ENCODE measurements at places on chromosomes 1 and 21. TPM values are rescaled to one million over a fixed set of nuclear protein-coding genes. Genes with fewer than 3 reads are reported as not detected.

- DNase-seq = no peak
Observed at GRCh38 chr1:29708381-29708780, 472.1 kb downstream of the PTPRU start.

Gene RNU1-1
- total RNA-seq = 1,626 TPM

GRCh38 chr1:184462155-184462554 is 75.3 kb downstream of the C1orf21 start:
- no peak for DNase-seq

GRCh38 chr21:42547001-42547905 is 33.6 kb downstream of the SLC37A1 start:
- no peak for DNase-seq

Gene FCRL6
- 0.49 TPM for total RNA-seq

GRCh38 chr21:45098867-45099266 is 24.5 kb downstream of the ADARB1 start:
- DNase-seq = no peak

- DNase-seq = no peak
Observed at GRCh38 chr1:240705579-240705978, 93.6 kb upstream of the GREM2 start.

- DNase-seq = no peak
Observed at GRCh38 chr1:246281195-246281594, 225.9 kb downstream of the SMYD3 start.

DNA sequence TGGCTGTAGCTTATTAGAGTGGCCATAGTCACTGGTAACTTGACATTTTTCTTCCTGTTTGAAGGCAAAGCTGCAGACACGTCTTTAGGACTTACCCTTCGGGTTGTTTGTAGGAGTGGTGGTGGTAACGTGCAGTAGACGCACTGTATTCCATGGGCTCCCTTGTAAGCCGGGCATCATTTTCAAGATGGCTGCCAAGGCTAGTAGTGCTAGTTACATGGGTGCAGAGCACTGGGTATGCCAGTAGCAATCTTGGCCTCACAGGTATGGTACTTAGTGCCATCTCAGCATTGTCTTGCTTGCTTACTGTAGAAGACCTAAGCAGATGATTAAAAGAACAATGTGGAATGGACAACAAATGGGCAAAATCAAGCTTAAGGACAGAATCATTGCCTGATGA is 1.9 kb downstream of the YBX1 start:
- no peak for DNase-seq

GRCh38 chr1:160624464-160624863 is 22.4 kb downstream of the SLAMF1 start:
- DNase-seq = no peak

GRCh38 chr1:45187725-45188124 is 18.7 kb downstream of the ZSWIM5 start:
- DNase-seq = no peak

DNA sequence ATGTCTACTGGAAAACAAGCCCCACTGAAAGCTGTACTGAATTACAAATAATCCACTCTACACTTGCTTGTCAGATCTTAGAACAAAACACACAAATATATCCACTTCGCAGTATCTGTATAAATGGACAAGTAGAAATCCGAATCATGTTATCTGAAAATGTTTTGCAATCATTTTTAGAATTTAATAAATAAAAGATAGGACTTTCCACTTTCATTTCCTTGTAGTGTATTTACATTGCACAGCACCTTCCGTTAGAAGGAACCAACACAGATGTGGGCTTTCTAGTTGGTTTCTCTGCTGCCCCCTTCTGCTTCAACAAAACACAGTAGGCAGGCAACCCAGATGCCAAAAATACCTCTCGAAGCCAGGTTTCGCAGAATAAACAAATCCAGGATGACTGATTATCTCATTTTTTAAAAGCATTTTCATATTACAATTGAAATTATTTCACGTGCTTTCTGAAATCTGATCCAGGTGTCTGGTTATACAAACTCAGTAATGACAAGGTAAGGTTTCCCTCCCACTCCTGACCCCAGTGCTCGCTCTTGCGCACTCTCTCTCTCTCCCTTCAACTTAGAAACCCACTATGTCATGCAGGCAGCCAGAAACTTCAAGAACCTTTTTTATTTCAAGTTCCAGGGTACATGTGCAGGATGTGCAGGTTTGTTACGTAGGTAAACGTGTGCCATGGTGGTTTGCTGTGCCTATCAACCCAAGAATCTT is 389.9 kb downstream of the SMYD3 start:
- DNase-seq = peak; percentile 45

- DNase-seq = peak; percentile 56
Observed at GRCh38 chr1:98053471-98054366, 132.9 kb upstream of the DPYD start.

Gene CYP4A22
- 0.23 TPM for total RNA-seq

GRCh38 chr1:219215477-219215876 is 41.8 kb downstream of the LYPLAL1 start:
- DNase-seq = no peak

Gene JAM2
- total RNA-seq = 17.4 TPM

- no peak for DNase-seq
Observed at GRCh38 chr1:156667610-156667967, 9.6 kb downstream of the NES start.

DNA sequence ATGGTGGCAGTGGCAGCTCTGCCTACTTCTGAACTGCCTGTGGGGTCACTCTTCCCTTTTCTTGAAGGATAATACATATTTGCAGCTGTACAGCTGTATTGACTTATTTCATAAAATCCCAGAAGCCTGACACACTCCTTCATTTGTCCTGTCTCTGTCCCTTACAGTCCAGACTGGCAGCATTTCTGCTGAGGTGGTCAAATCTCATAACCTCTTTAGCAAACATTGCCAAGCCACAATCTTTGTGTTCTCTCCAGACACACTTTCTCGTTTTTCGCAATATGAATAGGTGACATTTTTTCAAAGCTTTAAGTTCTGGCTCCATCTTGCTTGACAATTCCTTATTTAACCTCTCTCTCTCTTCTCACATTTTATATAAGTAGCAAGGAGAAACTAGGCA is 15.2 kb downstream of the LY9 start:
- no peak for DNase-seq

GRCh38 chr1:7454052-7454815 is 316.9 kb upstream of the VAMP3 start:
- no peak for DNase-seq

DNA sequence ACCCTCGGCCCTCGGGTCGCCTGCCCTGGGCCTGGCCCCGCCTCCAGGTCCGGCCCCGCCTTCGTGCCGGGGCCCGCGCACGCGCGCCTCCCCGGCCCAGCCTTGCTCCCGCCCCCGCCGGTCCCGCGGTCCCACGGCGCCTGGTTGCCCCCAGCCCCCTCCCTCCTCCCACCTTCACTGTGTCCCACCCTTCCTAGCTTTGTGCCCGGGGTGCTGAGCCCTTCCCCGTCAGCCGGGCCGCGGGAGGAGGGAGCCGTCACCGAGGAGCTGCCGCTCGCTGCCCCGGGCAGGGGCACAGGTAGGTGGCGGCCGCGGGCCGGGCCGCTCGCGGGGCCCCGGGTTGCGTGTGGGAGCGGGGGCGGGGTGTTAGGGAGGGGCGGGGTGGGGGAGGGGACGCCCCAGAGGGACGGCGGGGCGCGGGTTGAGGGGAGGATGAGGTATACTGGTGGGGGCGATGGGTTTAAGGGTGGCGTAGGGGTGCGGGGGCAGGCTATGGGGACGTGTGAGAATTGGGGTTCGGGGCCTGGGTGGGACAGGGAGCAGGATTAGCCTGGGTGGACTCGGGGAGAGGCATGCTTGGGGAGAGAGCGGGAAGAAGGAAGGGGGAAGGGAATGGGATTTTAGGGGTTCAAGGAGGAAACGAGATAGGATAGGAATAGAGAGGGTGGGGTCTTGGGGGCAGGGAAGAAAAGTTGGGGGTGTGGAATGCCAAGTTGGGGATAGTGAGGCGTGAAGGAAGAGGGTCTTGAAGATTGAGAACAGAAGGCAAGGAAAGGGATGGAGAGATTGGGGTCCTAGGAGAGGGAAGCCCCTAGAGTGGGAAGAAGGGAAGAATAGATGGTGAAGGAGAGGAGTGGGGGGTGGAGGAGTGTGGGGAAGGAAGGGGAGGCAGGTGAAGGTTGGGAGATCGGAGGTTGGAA is at the start of gene LRRC42:
Gene LRRC42 (plus strand): TSS at position 99 of the 920 bp plus-strand sequence. CDS start 5,650 bp downstream, outside the sequence.
- DNase-seq = no peak

GRCh38 chr1:37741130-37741529 is 23.8 kb downstream of the EPHA10 start:
- no peak for DNase-seq

DNA sequence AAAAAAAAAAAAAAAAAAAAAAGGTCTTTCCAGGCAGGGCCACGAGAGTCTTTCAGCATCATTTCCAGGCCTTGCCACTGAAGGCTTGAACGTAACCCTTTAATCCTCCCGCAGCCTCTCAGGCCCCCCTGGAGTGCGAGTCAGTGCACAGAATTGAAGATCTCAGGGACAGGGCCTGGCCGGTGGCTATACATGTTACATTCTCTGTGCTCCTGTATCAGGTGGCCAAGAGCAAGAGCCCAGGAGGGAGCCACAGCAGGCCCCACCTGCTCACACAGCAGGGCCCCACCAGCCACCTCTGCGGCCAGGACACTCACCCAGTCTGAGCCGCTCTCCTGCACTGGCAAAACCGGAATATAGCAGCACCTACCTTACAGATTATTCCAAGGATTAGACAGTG is 34.1 kb upstream of the SLC25A33 start:
- no peak for DNase-seq

- peak; percentile 53 for DNase-seq
Observed at GRCh38 chr1:60149251-60149650, 75.7 kb upstream of the C1orf87 start.

DNA sequence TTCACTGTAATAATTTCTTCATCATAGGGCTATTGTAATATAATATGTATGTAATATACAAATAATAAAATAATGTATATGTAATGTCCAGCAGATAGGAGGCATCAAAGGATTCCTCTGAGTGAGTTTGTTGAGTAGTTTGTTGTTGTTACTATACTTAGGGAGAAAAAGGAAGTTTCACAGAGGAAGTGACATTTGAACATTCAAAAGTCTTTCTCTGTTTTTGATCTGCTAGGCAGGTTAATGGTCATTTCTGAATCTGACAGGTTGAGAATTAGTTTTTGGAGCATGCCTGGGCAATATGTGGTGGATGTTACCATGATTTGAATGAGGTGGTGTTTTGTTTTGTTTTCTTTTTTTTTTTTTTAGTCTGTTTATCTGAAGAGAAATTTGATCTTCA is 102.1 kb downstream of the NRDC start:
- DNase-seq = no peak

DNA sequence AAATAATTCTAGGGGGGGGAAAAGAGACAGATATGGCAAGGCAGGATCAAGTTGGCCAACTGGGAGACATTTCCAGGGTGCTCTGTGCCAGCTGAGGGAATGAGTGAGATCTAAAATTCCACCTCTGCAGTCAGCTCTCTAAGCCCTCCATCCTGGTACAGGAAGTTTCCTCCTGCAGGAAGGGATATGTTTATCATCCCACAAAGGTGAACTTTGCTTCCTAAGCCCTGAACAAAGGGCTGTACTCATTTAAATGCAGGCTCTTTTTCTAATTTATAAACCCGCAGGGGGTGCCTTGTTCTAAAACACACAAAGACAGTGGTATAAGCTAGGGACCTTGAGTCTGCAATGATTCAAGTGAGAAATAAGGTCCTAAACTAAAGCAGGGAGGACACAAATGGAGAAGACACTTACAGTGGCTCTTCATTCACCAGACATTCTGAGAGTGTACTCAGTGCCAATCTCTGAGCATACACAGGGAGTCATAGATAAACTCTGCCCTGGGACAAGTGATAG is 3.6 kb upstream of the TNFSF4 start:
- no peak for DNase-seq

Gene ATPAF1
- total RNA-seq = 42.5 TPM

GRCh38 chr1:17480846-17481245 is 41.4 kb upstream of the RCC2 start:
- DNase-seq = no peak

GRCh38 chr1:19824541-19824940 is 9.5 kb upstream of the RNF186 start:
- DNase-seq = no peak

Gene AMPD1
- total RNA-seq = 0.86 TPM

DNA sequence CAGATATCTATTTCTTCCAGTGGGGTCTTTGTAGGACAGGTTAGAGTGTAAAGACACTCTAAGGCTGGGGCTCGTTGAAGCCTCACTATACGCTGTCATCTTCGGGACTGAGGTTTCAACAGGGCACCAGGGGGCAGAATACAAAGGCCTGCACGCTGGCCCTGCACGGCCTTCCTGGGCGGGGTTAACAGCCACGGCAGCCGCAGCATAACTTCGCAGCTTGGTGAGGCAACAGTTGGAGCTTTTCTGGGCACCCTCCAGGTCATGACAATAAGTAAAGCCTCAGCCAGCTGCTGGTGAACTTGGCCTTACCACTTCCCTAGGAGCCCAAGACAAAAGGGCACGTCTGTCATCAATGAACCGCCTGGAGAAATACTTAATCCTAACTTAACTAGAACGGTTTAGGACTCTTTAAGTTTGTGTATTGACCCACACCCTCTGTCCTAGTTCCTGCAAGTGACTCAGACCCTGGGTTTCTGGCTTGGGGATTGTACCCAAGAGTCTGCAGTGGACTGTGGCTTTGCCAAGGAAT is 2.3 kb upstream of the RUNX1 start:
- peak; percentile 79 for DNase-seq

Gene TMPRSS15
- total RNA-seq = not detected

DNA sequence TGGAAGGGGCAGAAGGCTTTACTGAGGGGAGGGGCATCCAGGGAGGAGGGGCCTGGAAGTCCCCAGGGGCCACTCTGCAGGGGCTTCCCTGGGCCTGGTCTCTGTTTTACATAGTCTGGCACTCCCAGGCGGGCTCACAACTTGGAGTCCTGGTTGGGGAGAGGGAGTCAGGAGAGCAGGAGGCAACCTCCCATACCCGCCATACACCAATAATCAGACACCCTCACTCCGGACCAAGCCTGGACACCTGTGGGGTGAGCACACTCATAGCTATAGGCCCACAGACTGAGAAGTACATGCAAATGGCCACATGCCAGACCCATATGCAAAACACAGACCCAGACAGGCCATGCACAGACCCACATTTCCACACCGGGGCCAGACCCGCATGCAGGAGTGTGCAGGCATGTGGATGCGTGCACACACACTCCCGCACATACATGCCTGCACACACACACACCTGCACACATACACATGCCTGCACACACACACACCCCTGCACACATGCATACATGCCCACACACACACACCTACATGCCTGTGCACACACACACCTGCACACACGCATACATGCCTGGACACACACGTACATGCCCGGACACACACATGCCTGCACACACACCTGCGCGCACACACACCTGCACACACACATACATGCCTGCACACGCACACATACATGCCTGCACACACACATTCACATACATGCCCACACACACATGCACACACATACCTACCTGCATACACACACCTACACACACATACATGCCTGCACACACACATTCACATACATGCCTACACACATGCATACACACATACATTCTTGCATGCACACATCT is 89.5 kb upstream of the RUNX3 start:
- DNase-seq = no peak

GRCh38 chr1:159199901-159200300 is 4.8 kb upstream of the ACKR1 start:
- DNase-seq = no peak
